AG09309 (cell line): ENCODE measurements at places on chromosomes 5 and 9.

- DNase-seq, result no peak
Measured at GRCh38 chr5:174699131-174699530, 25.3 kb upstream of the MSX2 start.

- no peak for DNase-seq
Measured at GRCh38 chr5:133917785-133918184, 50.6 kb downstream of the C5orf15 start.

- DNase-seq, result no peak
Measured at GRCh38 chr9:97830884-97831829, 21.9 kb upstream of the FOXE1 start.

DNA sequence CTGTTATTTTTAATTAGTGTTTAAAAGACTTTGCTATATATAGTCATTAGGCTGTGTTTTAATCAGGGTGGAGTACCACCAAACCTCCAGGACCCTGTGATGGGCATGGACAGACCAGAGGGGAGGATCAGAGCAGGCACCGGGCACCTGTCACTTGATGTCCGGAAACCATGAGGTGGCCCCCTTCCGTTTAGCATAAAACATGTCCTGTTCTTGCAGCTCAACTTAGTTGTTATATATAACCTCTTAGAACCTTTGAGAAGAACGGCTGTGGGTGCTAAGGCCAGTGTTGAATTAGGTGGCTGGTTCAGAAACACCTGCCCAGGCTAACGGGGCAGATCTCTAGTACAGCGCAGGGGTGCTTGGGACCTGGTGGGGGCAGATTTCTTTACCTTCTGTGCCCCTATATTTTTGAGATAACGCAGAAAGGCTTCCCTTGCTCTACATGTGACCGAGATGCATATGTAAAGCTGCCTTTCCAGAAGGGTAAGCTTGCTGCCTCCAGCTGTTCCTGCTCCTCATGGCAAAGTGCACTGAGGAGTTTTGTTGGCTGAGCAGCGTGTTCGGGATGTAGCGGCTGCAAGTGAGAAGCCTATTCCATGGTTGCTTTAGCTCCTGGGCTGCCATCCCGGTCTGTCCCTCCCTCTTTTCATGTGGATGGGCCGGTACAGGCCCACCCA is 255.5 kb downstream of the FANCC start:
- no peak for DNase-seq

DNA sequence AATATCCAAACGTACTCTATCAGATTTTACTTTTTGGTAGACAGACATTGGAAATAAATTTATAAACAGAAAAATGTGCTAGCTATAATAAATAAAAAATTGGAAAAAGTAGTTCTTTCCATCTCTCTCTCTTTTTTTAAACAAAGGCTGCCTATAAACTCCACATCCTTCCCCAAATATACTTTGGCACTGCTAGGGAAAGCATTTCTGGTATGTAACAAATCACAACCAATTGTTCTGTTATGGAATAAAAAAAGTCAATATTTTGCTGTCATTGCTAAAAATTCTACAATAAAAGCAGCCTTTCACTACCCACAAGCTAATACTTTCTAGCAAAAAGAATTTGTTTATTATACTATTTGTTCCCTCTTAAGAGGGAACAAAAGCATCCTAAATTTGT is 169.2 kb upstream of the TARS1 start:
- DNase-seq, result no peak

DNA sequence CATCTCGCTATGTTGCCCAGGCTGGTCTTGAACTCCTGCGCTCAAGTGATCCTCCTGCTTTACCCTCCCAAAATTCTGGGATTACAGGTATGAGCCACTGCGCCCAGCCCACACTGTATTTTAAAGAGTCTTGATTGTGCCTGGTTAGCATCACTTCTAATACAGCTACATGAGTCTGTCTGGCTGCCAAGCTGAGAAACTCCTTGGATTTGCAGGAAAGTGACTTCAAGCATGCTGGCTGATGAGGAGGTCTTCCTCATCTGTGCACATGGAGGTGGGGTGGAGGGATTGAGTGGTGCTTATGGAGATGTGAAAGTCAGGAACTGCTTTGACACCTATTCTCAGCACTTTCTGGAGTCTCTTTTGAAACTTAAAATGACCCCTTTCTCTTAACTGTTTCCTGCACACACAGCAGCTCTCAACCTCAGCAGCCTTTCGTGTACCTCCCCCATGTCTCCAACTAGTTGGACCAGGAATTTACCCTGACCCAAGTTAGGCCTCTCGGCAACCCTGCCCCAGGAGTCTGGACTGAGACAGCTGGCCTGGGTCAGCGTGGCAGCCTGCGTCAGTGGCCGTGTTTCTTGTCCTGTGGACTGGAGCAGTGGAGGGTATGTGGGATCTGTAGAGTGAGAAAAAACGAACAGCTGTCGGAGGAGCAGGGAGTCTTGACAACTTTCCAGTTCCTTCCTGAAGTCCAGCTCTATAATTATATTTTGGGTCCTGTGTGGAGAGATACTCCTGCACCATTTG is 72.5 kb downstream of the ACER2 start:
- DNase-seq, result no peak

DNA sequence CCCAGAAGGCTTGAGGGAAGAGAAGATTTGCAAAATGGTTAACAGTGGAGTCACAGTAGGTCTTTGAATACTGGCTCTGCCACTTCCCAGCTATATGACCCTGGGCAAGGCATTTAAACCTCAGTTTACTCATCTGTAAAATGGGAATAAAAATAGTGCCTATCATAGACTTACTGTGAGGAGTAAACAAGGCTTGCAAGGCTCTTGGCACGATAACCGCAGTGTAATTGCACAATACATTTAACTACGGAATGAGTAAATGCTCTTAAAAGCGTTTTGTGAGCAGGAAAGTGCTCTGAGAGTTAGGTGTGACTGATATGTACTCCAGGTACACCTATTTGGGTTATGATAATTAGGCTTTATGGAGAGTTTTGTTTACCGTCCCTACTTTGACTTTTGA is 8.4 kb downstream of the SLC36A3 start:
- no peak for DNase-seq

- no peak for DNase-seq
Measured at GRCh38 chr9:123174887-123175518, 93.4 kb downstream of the STRBP start.

- peak; percentile 14 for DNase-seq
Measured at GRCh38 chr5:101390151-101390908, 487.2 kb upstream of the ST8SIA4 start.

DNA sequence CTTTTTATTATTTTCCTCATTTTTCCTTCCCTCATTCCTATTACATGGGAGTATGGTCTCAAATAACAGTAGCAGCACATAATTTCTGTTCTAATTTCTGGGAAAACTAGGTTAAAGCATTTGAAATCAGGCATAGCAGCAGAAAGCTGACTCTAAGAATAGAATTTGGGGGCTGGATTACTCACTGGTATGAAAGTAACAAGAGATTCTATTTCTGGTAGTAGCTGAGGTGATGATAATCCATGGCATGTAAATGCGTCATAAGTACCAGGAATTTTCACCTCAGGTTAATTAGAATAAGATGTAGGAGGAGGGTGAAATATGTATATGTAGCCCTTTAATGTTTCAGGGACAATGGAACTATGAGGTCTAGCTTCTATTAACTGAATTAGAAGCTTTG is 662.0 kb downstream of the PTPRD start:
- DNase-seq, result no peak

DNA sequence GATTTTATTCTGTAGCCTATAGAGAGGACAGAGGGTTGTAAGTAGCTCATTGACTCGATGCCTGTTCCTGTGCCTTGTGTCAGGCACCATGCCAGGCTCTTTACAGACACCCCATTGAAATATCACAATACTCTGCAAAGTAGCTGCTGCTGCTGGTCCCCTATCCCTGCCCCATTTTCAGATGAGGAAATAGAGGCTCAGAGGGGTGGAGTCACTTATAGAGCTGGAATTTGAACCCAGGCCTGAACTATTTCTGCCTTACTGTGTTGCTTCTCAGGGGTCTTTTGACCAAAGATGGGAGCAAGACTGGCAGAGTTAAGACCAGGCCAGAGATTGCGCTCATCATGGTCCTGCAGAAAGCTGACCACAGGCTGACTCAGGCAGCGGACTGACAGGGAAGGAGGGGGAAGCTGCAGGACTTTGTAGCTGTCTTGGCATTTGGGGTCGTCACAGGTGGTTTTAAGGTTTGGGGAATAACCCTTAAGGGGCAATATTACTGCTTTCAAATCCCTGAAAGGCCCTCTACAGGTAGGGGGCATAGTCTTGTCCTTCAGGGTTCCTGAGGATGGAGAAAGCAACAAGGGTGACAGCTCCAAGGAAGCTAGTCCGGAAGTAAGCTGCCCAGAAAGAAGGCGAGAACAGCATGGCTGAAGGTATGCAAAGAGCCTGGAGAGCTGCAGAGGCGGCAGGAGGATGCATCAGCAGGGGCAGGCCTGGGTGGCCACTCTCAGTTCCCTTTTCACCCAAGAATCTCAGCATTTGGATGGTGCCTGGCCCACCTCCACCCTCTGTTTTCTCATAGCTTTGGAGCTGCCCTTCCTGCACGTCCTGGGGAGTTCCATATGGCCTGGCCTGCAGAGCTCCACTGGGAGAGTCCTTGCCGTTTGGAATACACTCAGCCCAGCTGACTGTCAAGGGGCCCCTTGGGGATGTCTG is 18.3 kb upstream of the NDST1 start:
- no peak for DNase-seq

- DNase-seq, result no peak
Measured at GRCh38 chr5:80109646-80110478, 74.7 kb downstream of the THBS4 start.

DNA sequence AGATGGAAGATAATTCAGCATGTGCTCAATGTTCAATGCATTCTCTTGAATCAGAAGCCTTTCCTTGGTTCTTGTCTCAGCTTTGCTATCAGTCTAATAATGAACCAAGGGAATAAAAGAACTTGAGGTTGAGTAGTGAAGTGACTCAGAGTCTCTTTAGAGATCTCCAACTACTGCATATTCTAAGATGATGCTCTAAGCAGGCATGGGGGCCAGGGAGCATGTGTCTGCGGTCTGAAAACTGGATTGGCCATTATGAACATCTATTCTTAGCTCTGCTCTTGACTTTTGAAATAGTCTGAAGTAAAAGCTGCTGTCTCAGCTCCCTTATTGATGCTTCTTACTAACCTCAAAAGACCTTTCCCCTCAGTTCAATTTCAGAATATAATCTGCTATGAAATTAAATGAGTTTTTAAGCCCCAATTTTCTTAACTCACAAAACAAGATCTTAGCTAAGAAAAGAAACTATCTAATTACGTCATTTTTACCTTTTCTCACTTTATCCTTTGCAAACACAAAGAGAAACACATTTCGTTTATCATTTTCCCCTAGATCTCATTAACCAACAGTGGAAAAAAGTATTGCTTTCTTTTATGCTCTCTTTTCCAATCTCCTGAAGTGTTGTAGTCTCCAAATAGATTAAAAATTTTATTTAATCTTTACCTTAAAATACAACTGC is 44.8 kb downstream of the PLCXD3 start:
- no peak for DNase-seq

DNA sequence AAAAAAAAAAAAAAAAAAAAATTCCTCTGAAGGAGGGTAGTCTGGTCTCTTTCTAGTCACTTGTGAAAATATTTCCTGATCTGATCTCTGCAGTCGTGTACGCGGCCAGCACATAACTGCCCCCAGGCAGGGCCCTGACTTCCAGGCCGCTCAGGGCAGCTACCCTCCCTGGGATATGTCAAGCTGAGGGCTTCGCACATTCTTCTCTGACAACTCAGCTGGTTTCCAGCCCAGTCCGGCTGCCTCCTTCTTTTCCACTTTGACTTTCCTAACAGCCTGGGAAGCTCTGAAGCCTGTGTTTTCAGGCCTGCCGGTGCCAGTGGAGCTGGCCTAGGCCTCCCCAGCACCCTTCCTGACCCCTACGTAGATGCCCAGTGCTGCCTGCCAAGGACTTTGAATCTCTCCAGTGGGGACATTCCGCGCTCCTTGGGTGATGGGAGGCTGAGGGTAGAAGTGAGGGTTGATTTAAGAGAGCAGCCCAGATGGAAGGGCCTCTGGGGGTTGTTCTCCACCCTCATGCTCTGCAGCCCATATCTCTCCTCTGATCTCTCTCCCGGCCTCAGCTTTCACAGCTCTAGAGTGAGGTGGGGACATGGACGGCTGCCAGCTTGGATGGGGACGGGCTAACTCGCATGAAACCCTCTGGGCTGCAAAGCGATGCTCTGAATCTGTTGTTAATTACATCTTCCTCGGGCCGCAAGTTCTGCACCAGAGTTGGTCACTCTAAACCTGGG is 20.7 kb downstream of the COL5A1 start:
- peak; percentile 84 for DNase-seq

GRCh38 chr9:110121170-110121569 is 86.8 kb downstream of the C9orf152 start:
- no peak for DNase-seq
